ENCODE measurements at places on chromosomes 11 and 22.
A peak's percentile ranks its signal among the peaks of the same experiment; 100 is the strongest.

GRCh38 chr22:35191412-35191811, 65.9 kb upstream of the HMGXB4 start:
- DNase-seq = no peak

DNA sequence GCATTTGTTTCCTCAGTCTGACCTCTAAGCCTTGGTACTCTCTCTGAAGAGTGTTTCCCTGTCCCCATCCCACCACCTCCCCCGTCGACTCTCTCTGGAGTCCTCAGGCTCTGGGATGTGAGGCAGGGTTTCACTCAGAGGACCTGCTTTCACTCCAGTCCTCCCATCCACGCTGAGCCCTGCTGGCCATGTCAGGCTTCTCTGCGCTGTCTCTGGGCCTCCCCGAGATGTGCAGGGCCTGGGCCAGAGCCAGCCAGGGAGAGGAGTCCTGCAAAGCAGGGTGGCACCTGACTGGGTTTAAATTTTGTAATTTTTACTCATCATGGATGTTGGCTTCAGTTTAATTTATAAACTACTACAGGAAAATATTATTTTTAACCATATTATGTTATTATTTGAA, 3.3 kb downstream of the SCGB2A2 start:
- no peak for DNase-seq

DNA sequence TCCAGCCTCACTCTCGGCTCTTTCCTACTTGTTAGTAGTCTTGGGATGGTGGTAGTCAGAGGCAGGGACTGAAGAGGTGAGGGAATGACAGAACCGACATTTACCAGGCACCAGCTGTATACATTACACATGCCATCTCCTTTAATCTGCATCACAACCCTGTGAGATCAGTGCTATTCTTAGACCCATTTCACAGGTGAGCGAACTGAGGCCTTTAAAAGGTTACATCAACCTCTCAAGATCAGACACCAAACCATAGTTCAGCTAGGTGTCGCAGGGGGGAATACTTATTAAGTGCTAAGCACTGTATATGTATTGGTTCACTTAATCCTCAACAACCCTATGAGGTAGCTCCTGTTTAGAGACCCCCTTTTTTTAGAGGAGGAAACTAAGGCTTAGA, 5.6 kb downstream of the PLA2G3 start:
- DNase-seq = no peak

- DNase-seq = no peak
Observed at GRCh38 chr11:77642228-77642627, 4.6 kb upstream of the CLNS1A start.

GRCh38 chr11:122678406-122678805, 22.9 kb downstream of the UBASH3B start:
- DNase-seq = no peak

- peak; percentile 73 for DNase-seq
Observed at GRCh38 chr11:65425105-65425970, 2.7 kb downstream of the NEAT1 start.

- DNase-seq = no peak
Observed at GRCh38 chr22:46240907-46241306, 9.2 kb downstream of the CDPF1 start.

- no peak for DNase-seq
Observed at GRCh38 chr22:21074102-21074715, 28.5 kb downstream of the LRRC74B start.

GRCh38 chr22:29723766-29724165, 4.0 kb downstream of the CABP7 start:
- DNase-seq = no peak

GRCh38 chr11:45110562-45110961, 35.9 kb upstream of the PRDM11 start:
- DNase-seq = peak; percentile 14

- DNase-seq = no peak
Observed at GRCh38 chr11:123798079-123798478, 8.1 kb downstream of the OR6M1 start.

DNA sequence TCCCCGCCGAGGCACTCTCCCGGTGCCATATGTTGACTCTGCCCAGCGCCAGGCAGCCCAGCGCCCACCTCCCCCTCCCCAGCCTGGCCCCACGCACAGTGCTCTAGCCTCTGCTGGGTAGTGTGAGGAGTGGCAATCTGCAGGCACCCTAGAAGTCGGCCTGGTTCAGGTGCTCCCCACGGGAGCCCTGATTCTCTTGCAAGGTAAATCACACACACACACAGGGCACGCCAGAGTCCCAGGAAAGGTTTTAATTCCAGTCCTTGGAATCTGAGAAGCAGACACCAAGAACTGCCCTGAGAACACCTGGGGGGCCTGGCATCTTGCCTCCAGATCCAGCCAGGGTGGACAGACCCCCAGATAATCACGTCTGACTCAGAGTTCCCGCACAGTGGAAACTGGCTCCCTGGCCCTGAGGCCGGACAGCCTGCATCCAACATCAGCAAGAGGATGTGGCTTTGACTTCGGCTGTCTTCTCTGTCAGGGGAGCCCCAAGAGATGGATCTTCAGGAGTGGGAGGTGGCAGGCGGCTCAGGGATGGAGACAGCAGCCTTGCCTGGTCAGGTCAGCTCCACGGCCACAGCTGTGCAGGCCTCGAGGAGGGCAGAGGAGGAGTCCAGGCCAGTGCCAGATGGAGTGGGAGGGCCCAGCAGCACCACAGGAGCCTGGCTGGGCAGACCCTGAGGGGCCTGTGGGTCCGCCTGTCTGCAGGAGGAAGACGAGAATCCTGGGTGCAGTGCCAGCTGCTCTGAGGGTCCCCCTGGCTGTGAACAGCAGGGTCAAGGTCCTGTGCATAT, 1.1 kb upstream of the RIN1 start:
- no peak for DNase-seq

GRCh38 chr11:20097319-20098221, 62.7 kb downstream of the DBX1 start:
- DNase-seq = no peak

DNA sequence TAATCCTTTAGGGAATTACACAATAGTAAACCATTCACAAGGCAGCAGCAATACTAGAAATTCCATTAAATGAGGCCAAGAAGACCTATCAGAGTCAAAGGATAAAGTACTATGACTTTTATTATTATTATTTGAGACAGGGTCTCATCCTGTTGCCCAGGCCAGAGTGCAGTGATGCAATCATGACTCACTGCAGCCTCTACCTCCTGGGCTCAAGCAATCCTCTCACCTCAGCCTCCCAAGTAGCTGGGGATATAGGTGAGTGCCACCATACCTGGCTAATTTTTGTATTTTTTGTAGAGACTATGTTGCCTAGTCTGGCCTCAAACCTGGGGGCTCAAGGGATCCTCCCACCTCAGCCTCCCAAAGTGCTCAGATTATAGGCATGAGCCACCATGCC, 51.8 kb downstream of the TTC28 start:
- DNase-seq = no peak

DNA sequence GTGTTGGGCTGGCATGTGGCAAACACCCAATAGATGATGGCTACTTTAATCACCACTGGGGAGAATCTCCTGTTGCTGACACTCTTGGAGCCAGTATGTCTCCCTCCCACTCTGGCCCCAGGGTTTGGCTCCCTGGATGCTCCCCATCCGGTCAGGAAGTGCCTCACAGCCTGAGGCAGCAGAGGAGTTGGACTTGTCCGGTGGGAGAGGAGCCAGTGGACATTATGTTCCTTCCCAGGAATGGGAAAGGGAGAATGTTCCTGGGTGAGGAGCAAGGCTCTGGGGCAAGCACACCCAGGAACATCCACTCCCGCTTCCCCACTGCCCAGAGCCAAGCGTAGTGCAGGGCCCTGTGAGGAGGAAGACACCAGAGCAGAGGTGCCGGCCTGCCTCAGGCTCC, 84.6 kb upstream of the NAV2 start:
- no peak for DNase-seq

DNA sequence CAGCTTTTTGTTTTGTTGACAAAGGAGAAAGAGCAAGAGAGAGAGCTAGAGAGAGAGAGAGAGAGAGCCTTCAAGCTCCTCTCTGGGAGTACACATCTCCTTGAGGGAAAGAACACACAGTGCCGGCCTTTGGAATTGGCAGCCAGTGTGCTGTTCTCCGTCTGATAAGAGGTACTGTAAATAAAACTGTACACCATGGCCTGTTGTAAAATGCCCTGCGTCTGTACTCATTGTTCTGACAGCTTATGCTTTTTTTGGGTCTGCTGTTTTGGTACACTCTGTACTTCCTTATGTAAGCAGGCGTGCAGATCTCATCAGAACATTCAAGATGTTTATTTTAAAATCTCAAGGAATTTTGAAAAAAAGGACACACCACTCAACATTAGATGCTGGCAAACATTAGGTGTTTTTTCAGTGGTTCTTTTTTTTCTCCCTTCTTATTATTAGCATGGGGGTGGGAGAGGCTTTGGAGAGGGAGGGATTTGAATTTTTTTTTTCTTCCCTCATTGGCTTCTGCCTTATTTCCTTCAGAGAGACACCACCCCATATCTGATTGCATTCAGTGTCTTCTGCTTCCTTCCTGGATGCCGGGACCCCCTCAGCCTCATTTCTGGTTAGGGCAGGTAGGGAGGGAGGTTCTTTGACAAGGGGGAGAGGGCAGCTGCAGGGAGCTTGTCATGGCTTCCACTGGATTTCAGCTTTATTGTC, 116.8 kb upstream of the NNMT start:
- DNase-seq = no peak

DNA sequence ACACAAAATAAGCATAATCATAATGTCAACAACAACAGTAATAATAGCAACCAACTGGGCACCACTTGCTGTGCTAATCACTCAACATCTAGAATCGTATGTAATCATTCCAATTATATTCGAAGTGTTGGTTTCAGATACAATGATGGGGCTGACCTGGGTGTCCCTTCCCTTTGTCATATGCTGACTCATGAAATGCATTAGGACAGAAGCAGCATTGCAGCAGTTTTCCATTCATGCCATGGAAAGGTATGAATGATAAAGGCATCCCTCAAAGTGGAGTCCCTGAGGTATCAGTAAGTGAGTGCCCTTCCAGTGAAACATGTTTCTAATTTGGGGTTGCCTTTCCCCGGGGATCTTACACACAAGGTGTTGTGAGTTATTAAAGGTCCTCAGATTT, 46.3 kb upstream of the ANO3 start:
- DNase-seq = no peak

- no peak for DNase-seq
Observed at GRCh38 chr11:8610532-8611116, 16.6 kb upstream of the STK33 start.

GRCh38 chr11:24391167-24391566, 105.7 kb upstream of the LUZP2 start:
- no peak for DNase-seq
